ENCODE measurements at places on chromosomes 13 and 19.

DNA sequence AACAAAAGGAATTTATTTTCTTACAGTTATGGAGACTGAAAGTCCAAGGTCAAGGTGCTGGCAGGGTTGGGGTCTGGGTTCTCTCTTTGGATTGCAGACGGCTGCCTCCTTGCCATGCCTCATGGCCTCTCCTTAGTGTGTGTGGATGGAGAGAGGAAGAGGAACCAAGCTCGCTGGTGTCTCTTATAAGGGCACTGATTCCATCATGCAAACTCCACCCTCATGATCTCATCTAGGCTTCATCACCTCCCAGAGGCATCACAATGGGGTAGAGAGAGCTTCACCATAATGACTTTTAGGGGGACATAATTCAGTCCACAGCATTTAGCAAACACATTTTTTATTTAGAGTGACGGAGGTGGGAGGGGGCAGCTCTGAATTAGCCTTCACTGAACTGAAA is 104.9 kb upstream of the ABCC4 start:
- H3K36me3 ChIP-seq = no peaks in the 10 kb centered on the region
- H3K4me3 ChIP-seq = no peak overlapping the region
- H3K27me3 ChIP-seq = no peaks in the 10 kb centered on the region
- no peak for DNase-seq
- peaks cover 4% of the 10 kb centered on the region for H3K4me1 ChIP-seq

DNA sequence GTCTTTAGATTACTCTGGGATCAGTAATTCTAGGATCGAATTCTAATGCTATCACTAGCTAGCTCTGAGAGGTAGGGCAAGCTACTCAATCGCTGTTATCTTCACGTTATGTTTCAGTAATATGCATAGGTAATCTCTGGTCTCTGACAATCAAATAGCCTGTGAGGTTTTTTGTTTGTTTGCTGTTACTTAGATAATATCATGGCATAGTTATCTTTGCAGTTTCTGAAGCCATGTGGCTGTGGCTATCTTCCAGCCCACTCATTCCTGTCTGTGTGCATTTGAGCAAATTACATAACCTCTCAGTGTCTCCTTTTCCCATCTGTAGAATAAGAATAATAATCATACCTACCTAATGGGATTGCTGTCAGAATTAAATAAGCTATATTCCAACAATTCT is 330.2 kb downstream of the PCDH9 start:
- no peak overlapping the region for H3K4me3 ChIP-seq
- H3K27me3 ChIP-seq = no peaks in the 10 kb centered on the region
- H3K27ac ChIP-seq = no peak overlapping the region
- H3K36me3 ChIP-seq = no peaks in the 10 kb centered on the region
- peak; percentile 26 for DNase-seq

DNA sequence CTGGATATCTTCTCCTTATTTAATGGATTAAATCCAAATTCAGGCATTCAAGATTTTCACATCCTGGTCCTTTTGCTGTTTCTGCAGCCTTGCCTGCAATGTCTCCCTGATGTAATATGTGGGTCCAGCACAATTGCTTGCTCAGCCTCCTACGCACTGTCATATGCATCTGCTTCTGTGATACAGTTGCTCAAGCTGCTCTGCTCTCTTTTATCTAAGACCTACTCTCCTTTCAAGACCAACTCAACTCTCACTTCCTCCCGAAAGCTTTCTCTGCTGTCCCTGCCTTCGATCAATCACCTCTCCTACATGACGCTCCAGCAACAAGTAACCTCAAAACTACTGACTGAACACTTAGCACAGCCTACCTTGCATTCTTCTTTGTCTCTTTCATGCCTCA is 138.2 kb downstream of the DCLK1 start:
- H3K4me1 ChIP-seq = peaks cover 33% of the 10 kb centered on the region
- H3K27ac ChIP-seq = peak overlapping the region; percentile 62
- no peaks in the 10 kb centered on the region for H3K36me3 ChIP-seq
- no peak for DNase-seq

DNA sequence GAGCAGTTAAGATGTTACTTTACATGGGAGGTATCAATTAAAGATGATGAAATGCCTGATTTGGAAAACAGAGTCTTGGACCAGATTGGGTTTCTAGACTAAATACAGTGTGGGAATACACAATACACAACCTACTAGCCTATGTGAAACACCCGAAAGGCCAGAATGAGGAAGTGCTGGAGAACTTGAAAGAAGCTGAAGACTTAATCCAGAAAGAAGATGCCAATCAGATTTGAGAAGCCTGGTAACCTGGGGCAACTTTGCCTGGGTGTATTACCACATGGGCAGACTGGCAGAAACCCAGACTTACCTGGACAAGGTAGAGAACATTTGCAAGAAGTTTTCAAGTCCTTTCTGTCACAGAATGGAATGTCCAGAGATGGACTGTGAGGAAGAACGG is 43.2 kb downstream of the N4BP2L1 start:
- H3K27ac ChIP-seq = no peak overlapping the region
- no peak for DNase-seq
- H3K4me3 ChIP-seq = no peak overlapping the region
- H3K36me3 ChIP-seq = peaks cover 3% of the 10 kb centered on the region
- no peaks in the 10 kb centered on the region for H3K27me3 ChIP-seq
- H3K4me1 ChIP-seq = no peaks in the 10 kb centered on the region

DNA sequence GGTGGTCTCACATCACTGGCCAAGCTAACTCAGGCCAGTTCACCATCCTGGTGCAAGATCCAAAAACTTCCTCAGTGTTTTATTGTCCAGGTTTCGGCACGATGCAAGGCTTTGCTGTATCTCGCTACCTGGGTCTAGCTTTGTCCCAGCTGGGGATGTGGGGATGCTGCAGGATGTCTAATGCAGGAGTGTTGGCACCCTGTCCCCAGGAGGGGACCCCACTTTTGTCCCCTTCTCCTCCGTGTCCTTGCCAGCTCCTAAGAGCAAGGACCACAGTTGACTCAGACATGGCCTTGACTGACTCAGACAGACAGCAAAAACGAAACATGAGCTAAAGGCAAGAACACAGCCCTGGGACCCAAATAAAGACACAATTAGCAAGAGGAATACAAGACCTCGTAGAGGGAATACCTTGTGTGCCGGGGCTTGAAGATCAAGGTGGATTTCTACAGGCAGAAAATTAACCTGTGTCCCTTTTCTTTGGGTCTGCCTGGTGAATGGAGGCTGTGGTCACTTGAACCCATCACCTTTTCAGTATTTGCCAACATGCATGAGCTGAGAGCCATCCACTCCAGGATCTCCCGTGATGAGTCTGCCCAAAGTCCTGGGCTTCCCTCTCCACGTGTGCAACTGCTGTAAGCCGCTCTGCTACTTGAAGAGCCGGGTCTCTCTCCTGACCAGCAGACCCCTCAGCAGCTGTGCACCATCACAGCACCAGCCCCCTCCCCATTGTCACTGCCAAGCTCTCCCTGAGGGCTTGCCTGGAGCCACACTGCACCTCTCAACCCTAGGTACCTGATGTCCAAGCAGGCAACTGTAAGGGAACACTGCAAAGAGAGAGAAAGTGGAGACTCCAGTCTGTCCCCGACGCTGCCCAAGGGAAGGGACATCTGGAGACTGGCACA is 149.5 kb upstream of the ZNF507 start:
- H3K4me3 ChIP-seq = no peak overlapping the region
- H3K27me3 ChIP-seq = no peaks in the 10 kb centered on the region
- H3K4me1 ChIP-seq = no peaks in the 10 kb centered on the region
- no peak for DNase-seq
- no peaks in the 10 kb centered on the region for H3K36me3 ChIP-seq
- no peak overlapping the region for H3K27ac ChIP-seq

DNA sequence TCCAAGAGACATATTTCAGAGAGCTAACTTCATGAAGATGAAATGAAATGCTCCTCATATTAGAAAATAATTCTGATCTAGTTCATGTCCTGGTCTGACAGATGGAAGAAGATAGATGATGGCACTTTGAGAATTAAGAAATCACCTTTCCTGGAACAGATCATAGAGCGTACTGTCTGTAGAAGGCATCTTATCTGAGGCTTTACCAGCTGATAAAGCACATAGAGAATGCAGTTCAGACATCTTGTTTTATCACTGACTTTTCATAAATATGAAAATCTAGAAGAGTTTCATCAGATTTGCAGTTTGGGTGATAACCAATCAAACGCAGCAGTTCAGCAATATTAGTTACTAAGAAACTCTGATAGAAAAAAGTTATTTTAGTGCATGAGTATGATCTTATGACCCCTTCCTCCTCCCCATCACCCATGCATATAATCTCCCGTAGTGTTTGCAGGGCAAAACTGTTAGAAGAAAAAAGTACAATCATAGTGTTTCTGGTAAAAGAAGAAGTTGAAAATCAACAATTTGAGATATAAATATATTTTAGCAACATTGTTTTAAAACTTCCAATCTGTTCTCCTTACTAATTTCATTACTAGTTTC is 585.2 kb downstream of the PCDH9 start:
- DNase-seq = no peak
- H3K27ac ChIP-seq = no peak overlapping the region
- H3K4me1 ChIP-seq = no peaks in the 10 kb centered on the region
- no peaks in the 10 kb centered on the region for H3K36me3 ChIP-seq
- no peak overlapping the region for H3K4me3 ChIP-seq

DNA sequence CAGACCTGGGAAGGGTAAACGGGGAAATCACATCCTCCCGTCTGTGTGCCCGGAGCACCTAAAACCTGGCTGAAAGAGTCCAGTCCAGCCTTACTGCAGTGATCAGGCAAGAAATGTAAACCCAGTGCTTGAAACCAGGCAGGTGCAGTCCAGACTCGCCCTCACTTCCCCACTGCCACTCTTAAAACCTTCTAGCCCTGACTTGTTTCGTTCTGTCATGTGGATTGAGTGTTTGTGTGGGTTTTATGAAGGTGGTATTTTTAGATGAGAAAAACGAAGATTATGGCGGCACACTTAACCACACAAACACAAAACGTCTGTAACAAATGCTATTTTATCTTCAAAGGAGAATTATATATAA is 839 bp upstream of the CKAP2 start:
- no peaks in the 10 kb centered on the region for H3K36me3 ChIP-seq
- no peaks in the 10 kb centered on the region for H3K27me3 ChIP-seq
- H3K4me3 ChIP-seq = peak overlapping the region; percentile 80
- H3K4me1 ChIP-seq = peaks cover 17% of the 10 kb centered on the region

GRCh38 chr19:42091300-42091699 is 15.3 kb downstream of the ZNF574 start:
- no peak overlapping the region for H3K27ac ChIP-seq
- DNase-seq = no peak
- H3K4me3 ChIP-seq = no peak overlapping the region

- no peak for DNase-seq
- no peak overlapping the region for H3K27ac ChIP-seq
- no peak overlapping the region for H3K4me3 ChIP-seq
These were observed 46.7 kb downstream of the CYP4F22 start for GRCh38 chr19:15555021-15555420.

- H3K27ac ChIP-seq = no peak overlapping the region
- H3K4me3 ChIP-seq = no peak overlapping the region
- no peaks in the 10 kb centered on the region for H3K36me3 ChIP-seq
- no peaks in the 10 kb centered on the region for H3K4me1 ChIP-seq
- H3K27me3 ChIP-seq = no peaks in the 10 kb centered on the region
These were observed 263.5 kb downstream of the GPC5 start for GRCh38 chr13:91661692-91662490.

DNA sequence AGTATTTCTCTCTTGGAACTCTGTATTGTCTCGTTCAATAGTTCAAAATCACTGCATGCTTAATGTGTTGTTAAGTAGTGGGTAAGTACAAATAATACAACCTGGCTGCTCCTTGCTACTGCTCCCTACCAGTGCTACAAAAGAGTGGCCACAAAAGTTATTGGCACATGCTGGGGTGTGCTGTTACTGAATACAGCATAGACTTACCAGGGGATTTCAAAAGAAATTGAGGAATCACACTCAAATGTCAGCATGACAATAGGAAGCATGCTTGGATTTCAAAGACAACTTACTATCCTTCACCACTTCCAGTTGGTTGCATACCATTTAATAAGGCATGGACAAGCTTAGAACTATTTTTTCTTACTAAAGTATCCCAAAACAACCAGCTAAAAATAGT is 1041.3 kb upstream of the SPRY2 start:
- no peak overlapping the region for H3K27ac ChIP-seq
- H3K4me1 ChIP-seq = no peaks in the 10 kb centered on the region
- H3K36me3 ChIP-seq = no peaks in the 10 kb centered on the region

GRCh38 chr19:51503896-51504295 is 2.3 kb upstream of the SIGLEC12 start:
- no peak overlapping the region for H3K4me3 ChIP-seq
- H3K27me3 ChIP-seq = no peaks in the 10 kb centered on the region
- no peaks in the 10 kb centered on the region for H3K36me3 ChIP-seq
- no peak overlapping the region for H3K27ac ChIP-seq

GRCh38 chr19:30692879-30693503 is 320.8 kb downstream of the ZNF536 start:
- H3K27ac ChIP-seq = no peak overlapping the region
- H3K4me3 ChIP-seq = no peak overlapping the region
- DNase-seq = no peak
- no peaks in the 10 kb centered on the region for H3K4me1 ChIP-seq
- peaks cover 22% of the 10 kb centered on the region for H3K27me3 ChIP-seq

GRCh38 chr13:75873494-75873893 is 237.4 kb downstream of the LMO7 start:
- DNase-seq = no peak
- no peaks in the 10 kb centered on the region for H3K4me1 ChIP-seq
- H3K27me3 ChIP-seq = no peaks in the 10 kb centered on the region
- H3K4me3 ChIP-seq = no peak overlapping the region
- no peak overlapping the region for H3K27ac ChIP-seq

- H3K27me3 ChIP-seq = no peaks in the 10 kb centered on the region
- H3K36me3 ChIP-seq = no peaks in the 10 kb centered on the region
These were observed 195.8 kb downstream of the RAP2A start for GRCh38 chr13:97629601-97630272.

- no peak overlapping the region for H3K4me3 ChIP-seq
- H3K36me3 ChIP-seq = no peaks in the 10 kb centered on the region
- H3K27me3 ChIP-seq = no peaks in the 10 kb centered on the region
- no peak overlapping the region for H3K27ac ChIP-seq
- no peaks in the 10 kb centered on the region for H3K4me1 ChIP-seq
These were observed 234.8 kb downstream of the DACH1 start for GRCh38 chr13:71632206-71632605.

GRCh38 chr13:108812165-108812564 is 182.8 kb downstream of the MYO16 start:
- no peaks in the 10 kb centered on the region for H3K4me1 ChIP-seq
- no peak overlapping the region for H3K4me3 ChIP-seq
- H3K27me3 ChIP-seq = no peaks in the 10 kb centered on the region
- no peak overlapping the region for H3K27ac ChIP-seq

GRCh38 chr19:10005632-10006334 is 4.5 kb downstream of the COL5A3 start:
- peaks cover 26% of the 10 kb centered on the region for H3K4me1 ChIP-seq
- H3K4me3 ChIP-seq = no peak overlapping the region
- no peak overlapping the region for H3K27ac ChIP-seq
- H3K36me3 ChIP-seq = no peaks in the 10 kb centered on the region

GRCh38 chr13:46803586-46803985 is 6.6 kb upstream of the ESD start:
- H3K27ac ChIP-seq = peak overlapping the region; percentile 88
- H3K36me3 ChIP-seq = no peaks in the 10 kb centered on the region
- H3K27me3 ChIP-seq = no peaks in the 10 kb centered on the region
- DNase-seq = peak; percentile 16
- peaks cover 14% of the 10 kb centered on the region for H3K4me1 ChIP-seq
- no peak overlapping the region for H3K4me3 ChIP-seq

- H3K4me3 ChIP-seq = no peak overlapping the region
- H3K4me1 ChIP-seq = no peaks in the 10 kb centered on the region
- no peak overlapping the region for H3K27ac ChIP-seq
- no peak for DNase-seq
- H3K36me3 ChIP-seq = no peaks in the 10 kb centered on the region
These were observed 109.5 kb upstream of the FNDC3A start for GRCh38 chr13:48866249-48866648.

All from astrocyte (in vitro differentiated cells and primary cell).